AG04449 (cell line): ENCODE measurements at places on chromosomes 2 and 18.

GRCh38 chr18:24734058-24734457 is 273.6 kb downstream of the HRH4 start:
- DNase-seq: no peak

- DNase-seq: peak; percentile 23
These were observed 334.1 kb upstream of the MYT1L start for GRCh38 chr2:2664989-2665833.

- no peak for DNase-seq
These were observed 9.2 kb downstream of the CHST9 start for GRCh38 chr18:27175914-27176313.

GRCh38 chr2:43055985-43056384 is 170.4 kb downstream of the ZFP36L2 start:
- DNase-seq: no peak

- DNase-seq: no peak
These were observed 40.9 kb downstream of the DSG2 start for GRCh38 chr18:31538837-31539236.

- no peak for DNase-seq
These were observed 514.0 kb downstream of the GALR1 start for GRCh38 chr18:77763530-77764145.

GRCh38 chr2:230974096-230974913 is 21.6 kb upstream of the SPATA3 start:
- DNase-seq: peak; percentile 12

GRCh38 chr2:71696381-71696780 is 243.0 kb downstream of the DYSF start:
- DNase-seq: no peak

GRCh38 chr18:58609536-58609993 is 19.3 kb downstream of the ALPK2 start:
- no peak for DNase-seq

- DNase-seq: no peak
These were observed 9.3 kb upstream of the TSN start for GRCh38 chr2:121746071-121746578.

GRCh38 chr2:33077844-33078243 is 131.1 kb downstream of the LTBP1 start:
- DNase-seq: no peak

- no peak for DNase-seq
These were observed 135.6 kb upstream of the ZNF236 start for GRCh38 chr18:76686737-76687231.

DNA sequence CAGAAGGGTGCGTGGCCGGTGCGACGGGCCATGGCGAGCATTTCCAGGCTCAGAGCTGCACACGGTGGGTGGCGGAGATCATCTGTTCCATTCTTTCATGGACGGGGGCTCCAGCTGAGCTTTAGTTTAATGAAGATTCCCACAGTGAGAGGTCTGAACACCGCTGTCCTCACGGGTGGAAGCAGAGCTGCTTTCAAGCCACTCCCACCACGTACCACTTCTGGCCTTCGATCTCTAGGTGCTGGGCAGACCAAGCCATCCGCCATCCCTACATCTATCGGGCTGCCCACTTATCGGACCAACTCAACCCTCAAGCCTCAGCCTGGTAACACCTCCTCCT is 18.5 kb downstream of the GPR35 start:
- no peak for DNase-seq

GRCh38 chr2:85958731-85959130 is 69.9 kb upstream of the ST3GAL5 start:
- no peak for DNase-seq

DNA sequence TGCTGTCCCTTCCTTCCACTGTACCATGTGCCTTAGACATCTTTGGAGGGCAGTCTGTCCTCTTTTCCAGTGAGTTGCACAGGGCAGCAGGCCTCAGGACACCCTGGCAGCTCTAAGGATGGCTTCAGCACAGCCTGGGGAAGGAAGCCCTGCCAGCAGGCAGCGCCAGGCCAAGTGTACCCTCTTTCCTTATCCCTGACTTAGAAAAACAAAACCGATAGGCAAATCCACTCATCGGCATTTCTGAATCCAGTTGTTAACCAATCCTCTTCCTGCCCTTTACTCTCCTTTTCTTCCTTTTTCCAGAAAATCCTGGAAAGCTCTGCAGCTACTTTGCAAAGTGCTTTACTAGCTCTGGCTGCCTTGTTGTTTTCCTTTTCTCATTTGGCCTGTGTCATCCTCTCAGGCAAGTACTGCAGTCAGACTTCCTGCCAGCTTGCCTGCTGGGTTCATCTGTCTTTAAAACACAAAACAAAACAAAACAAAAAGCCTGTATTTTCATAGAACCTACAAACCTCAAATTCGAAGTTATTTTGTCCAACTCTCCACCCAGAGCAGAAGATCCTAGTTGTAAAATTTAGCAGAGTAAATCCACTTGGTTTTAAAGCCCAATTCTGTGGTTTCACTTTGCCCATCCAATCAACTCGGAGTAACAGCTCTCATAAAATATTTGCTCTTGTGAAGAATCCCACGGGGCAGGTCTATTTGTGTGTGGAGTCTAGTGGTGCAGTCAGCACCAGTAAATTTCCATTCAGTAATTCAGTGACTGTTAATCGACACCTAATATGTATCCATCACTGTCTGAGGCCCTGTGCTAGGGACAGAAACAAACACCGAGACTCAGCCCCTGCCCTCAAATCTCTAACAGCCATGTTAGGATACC is 45.2 kb downstream of the PCBP1 start:
- DNase-seq: no peak
